ENCODE measurements at places on chromosomes 1 and 21.
A peak's percentile ranks its signal among the peaks of the same experiment; 100 is the strongest.

DNA sequence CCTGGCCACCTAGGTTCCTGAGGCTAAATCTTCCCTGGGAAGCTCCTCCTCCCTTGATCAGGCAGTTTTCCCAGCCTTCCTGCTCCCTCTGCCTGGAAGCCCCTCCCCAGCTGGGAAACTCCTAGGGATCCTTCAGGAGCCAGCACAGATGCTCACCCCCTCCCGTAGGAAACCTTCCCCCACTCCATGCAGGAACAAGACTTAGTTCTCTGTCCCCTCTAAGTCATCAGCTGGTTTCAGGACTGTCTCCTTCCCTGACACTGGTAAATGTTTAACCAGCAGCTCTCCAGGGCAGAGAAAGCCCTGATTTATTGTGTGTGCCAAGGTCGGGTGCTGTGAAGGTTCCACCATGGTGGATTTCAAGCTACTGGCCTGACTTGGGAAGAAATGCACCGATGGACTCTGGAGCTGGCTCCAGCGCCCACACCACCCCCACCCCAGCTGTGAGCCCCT is 25.0 kb downstream of the TTC39A start:
- DNase-seq: no peak

DNA sequence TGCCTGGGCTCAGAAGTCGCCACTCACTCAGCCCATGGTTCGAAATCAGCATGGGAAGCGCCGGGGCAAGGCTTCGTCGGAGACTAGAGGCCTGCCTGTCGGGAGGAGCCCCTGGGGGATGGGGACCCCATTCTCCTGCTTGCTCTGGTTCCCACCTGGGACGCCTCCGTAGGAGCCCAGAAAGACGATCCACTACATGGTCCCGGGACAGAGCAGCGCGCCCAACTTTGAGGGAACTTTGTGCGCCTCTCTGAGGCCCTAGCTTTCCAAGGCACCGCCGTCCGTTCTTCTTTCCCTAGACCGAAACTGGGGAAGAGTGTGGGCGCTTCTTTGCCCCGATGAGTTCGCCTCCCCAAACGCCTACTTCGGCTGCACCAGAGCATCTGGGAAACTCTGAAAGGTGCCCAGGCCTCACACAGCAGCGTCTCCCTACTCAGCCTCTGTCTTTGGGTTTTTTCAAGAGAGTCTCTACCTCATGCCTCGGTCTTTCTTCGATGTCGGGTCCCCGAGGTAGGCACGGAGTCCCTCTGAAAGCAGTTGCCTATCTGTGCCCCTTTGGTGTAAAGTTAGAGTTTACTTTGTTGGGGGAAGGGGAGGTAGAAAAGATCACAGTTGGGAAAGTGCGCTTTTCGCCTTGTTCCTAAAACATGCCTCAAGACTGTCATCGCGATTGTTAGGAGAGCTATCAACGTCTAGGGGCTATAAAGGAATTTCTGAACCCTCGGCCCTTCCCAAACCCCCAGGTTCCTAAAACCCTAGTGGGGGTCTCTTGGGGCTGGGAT is 14.0 kb downstream of the NR5A2 start:
- DNase-seq: no peak

DNA sequence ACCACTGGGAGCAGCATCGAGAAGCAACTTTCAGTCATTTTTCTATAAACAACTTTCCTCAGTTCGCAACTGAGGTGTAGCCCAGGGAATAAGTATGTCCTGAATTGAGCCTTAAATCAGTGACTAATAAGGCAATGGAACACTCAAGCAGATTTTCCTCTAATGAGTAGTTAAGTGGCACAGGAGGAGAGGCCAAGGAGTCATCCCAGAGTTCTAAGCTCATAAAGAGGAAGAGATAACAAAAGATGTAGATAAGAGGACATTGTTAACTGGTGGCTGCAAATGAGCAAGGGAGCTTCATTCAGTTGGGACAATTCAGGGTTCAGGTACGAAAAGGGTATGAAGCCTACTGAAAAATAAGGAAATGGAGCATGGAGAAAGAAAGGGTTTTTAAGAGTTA is 64.5 kb downstream of the LRRC40 start:
- no peak for DNase-seq

DNA sequence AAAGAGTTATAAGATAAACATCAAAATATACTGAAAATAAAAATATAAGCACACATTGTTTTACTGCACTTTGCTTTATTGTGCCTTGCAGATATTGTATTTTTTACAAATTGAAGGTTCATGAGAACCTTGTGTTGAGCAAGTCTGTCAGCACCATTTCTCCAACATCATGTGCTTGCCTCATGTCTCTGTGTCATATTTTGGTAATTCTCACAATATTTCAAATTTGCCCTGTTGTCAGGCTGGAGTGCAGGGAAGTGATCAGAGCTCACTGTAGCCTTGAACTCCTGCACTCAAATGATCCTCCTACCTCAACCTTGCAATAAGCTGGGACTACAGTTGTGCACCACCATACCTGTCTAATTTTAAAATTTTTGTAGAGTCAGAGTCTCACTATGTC is 21.3 kb upstream of the CNIH3 start:
- no peak for DNase-seq

DNA sequence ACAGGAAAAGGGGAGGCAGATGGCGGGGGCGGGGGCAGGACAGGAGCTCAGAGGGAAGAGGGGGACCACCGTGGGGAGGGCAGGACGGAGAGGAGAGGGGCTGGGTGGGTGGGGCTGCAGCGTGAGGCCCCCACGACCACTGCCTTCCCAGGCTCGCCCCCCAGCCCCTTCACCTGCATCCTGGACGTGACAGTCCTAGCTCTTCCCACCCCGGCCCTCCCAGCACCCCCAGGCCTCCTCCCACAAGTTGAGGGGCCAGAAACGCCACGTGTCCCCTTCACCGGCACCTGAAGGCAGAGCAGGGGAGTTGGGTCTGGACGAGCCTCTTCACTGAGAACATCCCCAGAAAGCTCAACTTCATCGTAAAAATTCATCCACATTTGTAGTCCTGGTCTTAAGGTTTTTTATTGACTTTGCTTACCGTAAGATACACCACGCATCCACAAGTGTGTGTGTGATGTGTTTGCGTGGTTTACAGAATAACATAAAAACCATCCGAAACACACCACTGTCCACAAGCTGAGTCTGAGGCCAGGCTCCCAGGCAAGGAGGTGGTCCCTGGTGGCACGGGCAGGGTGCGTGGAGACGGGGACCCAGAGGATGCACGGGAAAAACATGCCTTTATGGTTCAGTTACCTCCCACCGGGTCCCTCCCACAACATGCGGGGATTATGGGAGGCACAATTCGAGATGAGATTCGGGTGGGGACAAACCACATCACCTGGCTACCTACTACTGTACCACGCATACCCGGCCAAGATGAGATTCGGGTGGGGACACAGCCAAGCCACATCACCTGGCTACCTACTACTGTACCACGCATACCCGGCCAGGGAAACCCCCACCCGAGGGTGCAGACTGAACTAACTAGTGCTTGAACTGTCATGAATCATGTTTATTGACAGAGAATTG is 13.9 kb upstream of the COL18A1 start:
- DNase-seq: no peak

DNA sequence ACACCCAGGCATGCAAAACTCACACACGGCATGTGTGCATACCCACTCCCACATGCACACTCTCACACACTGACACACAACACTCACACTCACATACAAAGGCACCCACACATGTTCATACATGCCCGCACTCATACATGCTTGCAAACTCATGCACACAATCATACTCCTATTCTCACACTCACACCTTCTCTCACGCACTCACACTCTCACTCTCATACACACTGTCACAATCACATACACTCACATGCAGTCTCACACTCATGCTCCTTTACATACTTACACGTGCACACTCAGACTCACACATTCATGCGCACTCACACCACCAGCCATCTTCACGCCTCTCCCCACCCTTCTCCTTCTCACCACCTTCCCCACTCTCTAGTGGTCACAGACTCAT is 3.1 kb downstream of the SLC5A9 start:
- no peak for DNase-seq

GRCh38 chr1:61450872-61451571 is 273.9 kb downstream of the TM2D1 start:
- DNase-seq: no peak

GRCh38 chr1:212640223-212640878 is 31.8 kb downstream of the ATF3 start:
- DNase-seq: no peak

DNA sequence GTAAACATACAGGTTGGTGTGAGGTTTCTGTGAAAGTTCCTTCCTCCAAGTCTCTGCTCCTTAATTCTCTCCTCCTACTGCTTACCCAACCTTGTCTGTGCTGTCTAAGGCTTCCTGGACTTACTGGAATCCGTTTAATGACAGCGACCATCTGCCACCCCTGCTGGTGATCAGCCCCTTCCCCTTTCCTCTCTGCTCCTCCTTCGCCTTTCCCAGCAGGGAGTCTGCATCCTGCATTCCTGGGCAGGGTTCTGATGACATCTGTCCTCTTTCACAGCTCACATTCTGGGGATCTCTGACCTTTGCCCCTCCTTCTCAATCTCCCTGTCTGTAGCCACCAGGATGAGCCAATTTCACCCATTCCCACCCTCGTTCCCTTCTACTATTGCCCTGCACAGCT is 66.5 kb downstream of the KIRREL1 start:
- no peak for DNase-seq

GRCh38 chr1:94228640-94229375 is 8.6 kb downstream of the ARHGAP29 start:
- no peak for DNase-seq

DNA sequence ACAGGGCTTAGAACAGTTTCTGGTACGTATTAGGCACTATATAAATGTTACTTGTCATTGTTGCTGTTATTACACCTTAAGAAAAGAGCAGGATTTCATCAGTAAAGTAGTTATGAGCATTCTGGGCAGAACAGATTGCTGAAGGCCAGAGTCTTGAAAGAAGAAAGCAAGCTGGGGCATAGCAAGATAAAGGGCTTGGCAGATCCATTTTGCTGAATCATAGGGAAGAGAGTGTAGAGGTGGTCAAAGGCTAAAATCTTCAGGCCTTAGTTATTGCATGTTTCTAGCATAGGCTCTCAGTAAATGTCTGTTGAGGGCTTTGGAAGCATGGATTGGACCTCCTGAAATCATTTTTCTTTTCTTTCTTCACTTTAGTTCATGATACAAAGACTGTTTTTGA is 67.5 kb downstream of the PLA2G4A start:
- DNase-seq: no peak

- DNase-seq: peak; percentile 66
These were observed 23.2 kb upstream of the ZNF648 start for GRCh38 chr1:182084487-182085316.

GRCh38 chr1:54781023-54781723 is 16.9 kb upstream of the PARS2 start:
- DNase-seq: no peak

- no peak for DNase-seq
These were observed 64.0 kb upstream of the HMCN1 start for GRCh38 chr1:185670187-185670627.

GRCh38 chr1:84722794-84723193 is 32.5 kb upstream of the SSX2IP start:
- DNase-seq: no peak

DNA sequence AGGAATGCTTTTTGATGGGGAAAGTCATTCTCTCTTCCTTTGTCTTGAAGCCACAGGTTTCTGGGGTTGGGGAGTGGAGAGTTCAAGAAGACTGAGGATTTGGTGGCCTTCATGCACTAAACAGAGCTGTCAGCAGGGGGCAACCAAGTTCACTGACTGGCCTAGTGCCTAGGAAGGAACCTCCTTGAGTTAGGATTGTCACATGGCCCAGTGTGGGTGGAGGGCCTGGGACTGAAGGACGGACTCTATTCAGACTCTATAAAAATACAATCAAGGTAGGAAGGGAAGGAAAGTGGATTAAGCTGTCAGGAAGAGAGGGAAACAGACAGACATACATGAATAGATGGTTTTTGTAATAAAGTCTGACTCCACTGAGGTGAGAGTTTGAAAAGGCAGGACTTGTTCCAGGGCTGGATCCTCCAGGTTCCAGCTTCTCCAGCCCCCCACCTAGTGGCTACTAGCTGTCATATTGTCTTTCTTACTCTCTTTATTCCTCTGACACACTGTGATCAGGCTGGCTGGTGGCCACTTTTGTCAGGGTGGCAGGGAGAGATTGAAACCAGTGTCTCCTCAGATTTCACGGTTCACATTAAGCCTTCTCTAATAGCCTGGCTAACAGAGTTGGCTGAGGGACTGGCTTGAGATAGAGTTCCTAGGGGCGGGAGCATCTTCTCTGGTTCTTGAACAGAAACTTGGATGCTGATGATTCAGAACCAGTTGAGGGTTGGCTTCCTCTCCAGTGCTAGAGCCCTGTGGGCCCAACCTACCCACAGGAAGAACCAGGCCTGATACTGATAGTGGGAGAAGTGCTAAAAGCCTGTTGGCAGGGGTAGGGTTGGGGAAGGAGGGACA is 4.1 kb upstream of the SH3BGRL3 start:
- peak; percentile 62 for DNase-seq

DNA sequence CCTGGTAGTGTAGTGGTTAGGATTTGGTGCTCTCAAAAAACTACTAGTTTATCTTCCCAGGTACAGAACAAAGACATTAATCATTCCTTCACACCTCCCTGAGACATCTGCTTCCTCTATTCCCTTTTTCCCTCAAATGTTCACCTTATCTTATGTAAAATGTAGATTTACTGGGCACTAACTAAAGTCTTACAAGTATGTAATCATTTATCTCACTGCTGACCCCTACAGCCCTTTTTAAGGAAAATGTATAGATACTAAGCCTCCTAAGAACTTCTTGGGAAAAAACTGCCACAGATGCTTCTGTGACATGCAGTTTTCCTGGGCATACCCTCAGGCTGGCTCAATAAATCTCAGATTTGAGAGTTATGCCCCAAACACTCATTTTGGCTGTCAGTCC is 50.8 kb upstream of the NEK7 start:
- no peak for DNase-seq

GRCh38 chr1:8097077-8097799 is 71.1 kb upstream of the ERRFI1 start:
- no peak for DNase-seq

- DNase-seq: no peak
These were observed 2.2 kb downstream of the PHC2 start for GRCh38 chr1:33428661-33429060.

DNA sequence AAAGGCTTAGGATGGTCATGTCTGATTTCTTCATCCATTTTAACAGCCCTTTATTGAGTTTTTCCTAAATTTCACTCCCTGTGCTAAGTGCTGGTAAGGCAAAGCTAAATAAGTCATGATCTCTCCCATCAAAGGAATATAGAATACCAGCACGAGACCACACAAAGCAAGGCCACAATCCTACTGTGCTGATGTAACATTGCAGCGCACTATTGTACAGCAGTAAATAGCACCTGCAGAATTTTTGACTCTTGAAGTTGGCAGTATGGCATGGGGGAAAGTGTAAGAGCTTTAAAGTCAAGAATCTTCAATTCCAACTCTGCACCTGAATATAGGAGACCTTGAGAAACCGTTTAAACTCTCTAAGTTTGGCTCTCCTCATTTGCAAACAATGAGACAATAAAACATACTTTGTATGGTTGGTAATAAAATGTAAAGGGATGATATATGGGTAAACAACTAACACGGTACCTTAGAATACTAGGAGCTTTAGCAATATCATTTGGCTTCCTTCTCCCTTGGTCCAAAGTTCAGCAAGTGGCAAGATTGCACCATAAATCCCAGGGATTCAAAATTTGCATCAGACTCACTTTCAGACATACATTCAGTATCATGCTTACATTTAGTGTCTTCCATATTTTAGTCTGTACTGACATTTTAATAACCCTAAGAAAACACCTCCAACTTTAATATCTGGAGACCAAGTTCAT is 132.9 kb upstream of the PRDX6 start:
- no peak for DNase-seq

GRCh38 chr1:84598418-84598817 is 24.2 kb upstream of the CTBS start:
- DNase-seq: no peak

- peak; percentile 51 for DNase-seq
These were observed 956 bp downstream of the CPLANE2 start for GRCh38 chr1:16235944-16236510.

Data from H54 (cell line).